ENCODE measurements at places on chromosomes 16 and 17.

DNA sequence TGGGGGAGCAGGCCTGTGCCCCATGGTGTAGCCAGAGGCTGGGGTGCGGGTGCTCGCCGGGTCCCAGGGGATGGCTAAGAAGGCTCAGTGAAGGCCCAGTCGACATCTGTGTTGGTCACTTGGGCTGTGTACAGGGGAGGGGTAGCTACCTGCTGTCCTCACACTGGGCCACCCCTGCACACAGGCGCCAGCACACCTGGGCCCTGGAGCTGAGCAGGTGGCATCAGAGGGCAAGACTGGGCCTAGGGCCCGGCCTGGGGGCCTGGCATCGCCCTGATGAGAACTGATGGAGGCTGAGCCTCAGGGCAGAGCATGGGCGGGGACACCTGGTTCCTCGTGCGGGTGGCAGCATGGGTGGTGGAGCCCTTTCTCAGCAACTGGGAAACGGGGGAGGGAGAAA lies 870 bp upstream of the CTRB2 start:
- DNase-seq, result no peak

DNA sequence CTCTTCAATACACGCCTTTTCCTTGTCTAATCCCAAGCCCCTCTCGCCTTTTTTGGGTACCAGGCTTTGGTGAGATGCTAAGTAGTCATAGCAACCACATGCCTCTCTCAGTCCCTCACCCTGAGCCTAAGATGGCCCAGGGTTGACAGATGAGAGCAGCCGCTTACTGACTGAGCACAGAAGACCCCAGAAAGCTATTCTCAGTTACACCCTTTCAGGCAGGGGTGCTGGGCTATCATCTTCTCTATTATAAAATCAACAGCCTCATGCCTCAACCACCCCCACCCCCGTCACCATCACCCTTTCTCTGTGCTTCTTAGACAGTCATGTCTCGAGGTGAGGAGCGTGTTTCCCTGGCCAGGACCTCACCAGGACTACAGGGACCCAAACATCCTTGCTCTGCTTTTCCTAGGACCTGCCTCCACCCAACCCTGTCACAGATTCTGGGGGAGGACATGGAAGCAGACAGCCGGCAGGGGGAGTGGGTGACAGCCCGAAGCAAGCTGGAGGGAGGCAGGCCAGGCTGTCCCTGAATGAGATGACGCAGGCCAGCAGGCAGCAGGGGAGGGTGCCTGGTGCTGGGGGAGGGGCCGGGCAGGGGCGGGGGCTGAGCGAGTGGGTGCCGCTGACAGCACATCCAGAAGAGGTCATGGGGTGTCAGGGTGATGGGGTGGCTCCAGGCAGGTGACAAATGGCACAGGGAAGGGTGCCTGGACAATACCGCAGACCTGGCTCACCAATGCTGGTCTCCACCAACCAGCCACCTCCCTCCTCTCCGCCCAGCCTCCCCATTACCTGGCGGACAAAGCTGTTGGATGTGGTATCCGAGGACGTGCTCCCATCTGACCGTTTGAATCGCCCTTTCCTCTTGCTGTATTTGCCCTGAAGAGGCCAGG lies 3.1 kb downstream of the CACNB1 start:
- DNase-seq, result no peak

DNA sequence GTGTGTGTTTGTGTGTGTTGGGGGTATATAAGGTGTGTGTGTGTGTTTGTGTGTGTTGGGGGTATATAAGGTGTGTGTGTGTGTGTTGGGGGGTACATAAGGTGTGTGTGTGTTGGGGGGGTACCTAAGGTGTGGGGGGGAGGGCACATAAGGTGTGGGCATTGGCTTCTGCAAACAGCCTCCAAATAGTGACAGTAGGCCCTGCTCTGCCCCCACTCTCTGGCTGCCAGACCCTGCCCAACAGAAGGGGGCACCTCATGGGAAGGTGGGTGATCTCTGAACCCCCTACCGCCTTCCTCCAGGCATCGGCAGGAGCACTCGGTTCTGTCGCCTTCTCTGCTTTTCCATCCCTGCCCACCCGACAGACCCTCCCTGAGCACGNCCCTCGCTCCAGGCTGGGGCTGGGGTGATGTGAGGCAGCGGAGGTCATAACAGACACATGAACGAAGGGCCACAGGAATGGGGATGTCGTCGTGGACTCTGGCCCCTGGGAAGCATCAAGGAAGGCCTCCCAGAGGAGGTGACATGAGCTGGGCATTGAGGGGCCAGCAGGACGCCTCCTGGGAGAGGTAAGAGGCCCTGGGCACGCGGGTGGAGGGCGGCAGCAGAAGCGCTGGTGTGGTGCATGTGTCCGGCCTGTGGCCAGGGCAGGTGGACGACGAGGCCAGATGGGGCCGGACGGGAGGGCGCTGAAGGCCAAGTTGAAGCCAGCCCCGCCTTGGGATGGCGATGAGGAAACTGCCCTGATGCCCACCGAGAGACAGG lies 136.6 kb upstream of the RPH3AL start:
- peak; percentile 49 for DNase-seq

DNA sequence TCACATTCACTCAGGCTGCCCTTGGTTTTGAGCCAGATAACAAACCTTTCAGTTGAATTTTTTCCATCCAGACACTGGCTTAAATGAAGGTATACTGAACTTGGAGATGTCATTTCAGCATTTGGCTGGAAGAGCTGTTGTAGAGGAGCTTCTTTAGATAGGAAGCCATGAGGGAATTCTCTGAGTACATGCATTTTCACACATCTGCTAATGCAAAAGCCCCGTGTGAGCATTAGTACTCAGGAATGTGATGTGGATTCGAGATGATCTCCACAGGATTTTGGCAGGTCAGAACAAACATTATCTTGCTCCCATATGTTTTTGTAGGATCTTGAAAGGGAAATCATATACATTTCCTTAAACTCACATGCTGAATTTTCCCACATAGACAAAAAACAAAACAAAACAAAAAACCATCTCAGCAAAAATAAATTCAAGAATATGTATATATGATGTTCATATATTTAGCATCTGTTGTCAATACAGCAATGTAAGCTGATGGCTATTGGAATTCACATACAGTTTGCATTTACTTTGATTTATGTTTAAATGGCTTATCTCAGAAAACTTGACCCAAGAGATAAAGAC lies 277.2 kb upstream of the TBX2 start:
- no peak for DNase-seq

Data from GM20000 (cell line).